ENCODE measurements at places on chromosomes 4 and X.

DNA sequence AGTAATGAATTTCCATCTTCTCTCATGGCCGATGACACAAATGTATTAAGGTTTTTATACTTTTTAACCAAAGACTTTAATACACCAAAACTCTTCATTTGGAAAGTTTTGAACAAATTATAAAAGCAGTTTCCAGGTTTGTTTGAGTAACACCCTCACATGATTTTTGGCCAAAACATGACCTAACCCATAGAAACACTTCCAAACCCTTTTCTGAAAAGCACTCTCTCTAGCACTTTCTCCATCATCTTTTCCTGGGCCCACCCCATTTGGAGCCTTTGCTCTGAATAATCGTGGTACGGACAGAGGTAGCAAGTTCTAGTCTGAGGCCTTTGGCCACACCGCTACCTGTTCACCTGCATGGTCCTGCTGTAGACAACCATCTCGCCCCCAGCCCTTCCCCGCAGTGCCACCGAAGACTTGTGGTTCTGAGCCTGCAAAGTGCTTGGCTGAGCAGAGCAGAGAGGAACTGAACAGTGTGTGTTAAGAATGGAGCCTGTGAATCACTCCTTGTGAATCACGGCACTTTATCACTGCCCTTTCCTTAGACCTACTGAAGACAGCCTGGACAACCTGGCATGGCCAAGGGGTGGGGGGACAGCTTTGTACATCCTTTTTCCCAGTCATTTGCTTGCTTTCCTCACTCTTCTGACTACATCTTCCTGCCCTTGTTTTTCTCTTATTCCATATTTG is 181.8 kb downstream of the PTTG2 start:
- DNase-seq: no peak

- no peak for DNase-seq
Observed at GRCh38 chrX:109862433-109862832, 129.4 kb upstream of the ACSL4 start.

- DNase-seq: no peak
Observed at GRCh38 chr4:64230709-64231310, 178.4 kb downstream of the TECRL start.

GRCh38 chrX:123859409-123859845 is 426 bp upstream of the XIAP start:
- peak; percentile 87 for DNase-seq

- no peak for DNase-seq
Observed at GRCh38 chr4:174056959-174057358, 226.5 kb downstream of the FBXO8 start.

DNA sequence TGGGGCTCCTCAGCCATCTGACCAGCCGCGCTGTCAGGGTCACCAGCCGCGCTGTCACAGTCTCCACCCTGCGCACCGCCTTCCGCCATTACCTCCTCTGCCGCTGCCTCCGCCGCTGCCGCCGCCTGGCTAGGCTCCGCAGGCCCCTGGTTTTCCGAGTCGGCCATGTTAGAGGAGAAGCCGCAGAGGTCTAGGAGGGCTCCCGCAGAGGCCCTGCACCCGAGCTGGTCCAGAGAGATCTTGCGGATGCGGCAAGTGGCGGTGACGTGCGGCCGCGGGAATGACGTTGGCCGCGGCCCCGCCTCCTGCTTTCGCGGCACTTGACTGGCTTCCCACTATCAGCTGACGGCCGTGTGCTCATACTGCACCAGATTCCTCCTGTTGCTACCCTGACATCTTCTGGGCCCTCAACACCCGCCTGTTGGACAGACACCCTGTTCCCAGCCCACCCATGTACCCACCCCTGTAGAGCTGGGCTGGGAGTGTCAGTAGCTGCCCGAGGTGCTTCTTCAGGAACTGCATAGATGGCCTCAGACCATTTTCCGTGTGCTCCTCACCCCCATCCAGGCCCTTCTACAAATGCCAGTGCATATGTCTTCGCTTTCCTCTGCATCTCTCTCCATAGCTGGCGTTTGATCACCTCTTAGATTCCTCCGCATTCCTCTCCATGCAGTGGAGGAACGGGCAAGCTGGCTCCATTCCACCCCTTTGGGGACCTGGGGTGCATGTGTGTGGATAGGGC is at the start of gene NAP1L5:
TSS of gene NAP1L5 (minus strand) at position 242 of the 742 bp plus-strand sequence. CDS start at position 167, 75 bp downstream.
- DNase-seq: peak; percentile 5

GRCh38 chrX:96700625-96701024 is 16.0 kb downstream of the DIAPH2 start:
- DNase-seq: no peak

DNA sequence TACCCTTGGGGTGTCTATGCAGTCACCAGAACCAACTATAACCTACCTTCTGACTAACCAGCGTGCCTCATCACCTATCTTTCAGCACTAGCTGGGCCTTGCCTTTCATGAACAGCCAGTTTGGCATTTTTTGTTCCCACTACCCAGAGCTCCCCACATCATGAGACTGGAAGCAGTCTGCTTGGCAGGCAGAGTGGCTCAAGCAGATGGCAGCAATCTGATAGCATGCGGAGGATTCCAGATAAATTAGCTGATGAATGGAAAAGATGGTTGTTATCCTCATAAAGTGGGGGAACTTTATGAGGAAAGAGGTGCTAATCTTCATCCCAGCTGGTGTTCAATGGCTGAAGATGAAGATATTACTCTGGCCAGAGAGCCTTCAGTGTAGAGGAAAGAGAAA is 243.2 kb upstream of the EDA2R start:
- DNase-seq: no peak

GRCh38 chrX:31355206-31355955 is 283.5 kb upstream of the FTHL17 start:
- DNase-seq: no peak

GRCh38 chr4:98712607-98713006 is 54.2 kb upstream of the TSPAN5 start:
- no peak for DNase-seq

DNA sequence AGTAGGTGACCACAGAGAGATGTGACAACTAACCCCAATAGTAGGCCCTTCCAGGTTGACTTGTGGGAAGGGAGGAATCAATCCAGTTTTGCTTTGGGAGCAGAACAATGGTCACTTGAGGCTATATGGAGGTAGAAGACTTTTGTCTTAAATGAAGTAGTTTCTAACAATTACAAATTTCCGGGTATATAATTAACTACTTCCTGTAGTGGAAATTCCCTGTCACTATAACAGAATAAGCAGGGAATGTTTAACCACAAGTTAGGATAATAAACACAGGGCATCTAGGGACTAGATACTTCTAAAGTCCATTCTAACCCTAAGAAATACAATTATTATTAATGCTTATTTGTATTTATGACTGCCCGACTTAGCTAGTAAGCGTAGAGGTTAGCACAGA is 99.0 kb upstream of the TRPC3 start:
- no peak for DNase-seq

- DNase-seq: no peak
Observed at GRCh38 chr4:92506933-92507332, 203.2 kb downstream of the GRID2 start.

DNA sequence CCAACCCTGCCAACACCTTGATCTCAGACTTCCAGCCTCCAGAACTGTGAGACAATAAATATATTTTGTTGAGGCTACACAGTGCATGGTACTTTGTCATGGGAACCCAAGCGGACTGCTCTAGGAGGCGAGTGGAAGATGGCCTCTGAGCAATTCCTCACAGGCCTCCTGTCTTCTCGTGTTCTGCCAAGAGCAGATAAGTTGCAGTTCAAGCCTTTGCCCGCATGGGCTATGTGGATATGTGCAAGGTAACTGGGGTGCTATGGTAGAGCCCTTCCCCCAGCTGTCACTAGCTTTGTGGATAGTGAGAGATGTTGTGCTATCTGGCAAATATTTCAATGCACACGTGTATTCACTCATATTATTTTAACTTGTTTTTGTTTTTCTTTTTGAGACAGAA is 156.0 kb upstream of the BCOR start:
- DNase-seq: no peak

DNA sequence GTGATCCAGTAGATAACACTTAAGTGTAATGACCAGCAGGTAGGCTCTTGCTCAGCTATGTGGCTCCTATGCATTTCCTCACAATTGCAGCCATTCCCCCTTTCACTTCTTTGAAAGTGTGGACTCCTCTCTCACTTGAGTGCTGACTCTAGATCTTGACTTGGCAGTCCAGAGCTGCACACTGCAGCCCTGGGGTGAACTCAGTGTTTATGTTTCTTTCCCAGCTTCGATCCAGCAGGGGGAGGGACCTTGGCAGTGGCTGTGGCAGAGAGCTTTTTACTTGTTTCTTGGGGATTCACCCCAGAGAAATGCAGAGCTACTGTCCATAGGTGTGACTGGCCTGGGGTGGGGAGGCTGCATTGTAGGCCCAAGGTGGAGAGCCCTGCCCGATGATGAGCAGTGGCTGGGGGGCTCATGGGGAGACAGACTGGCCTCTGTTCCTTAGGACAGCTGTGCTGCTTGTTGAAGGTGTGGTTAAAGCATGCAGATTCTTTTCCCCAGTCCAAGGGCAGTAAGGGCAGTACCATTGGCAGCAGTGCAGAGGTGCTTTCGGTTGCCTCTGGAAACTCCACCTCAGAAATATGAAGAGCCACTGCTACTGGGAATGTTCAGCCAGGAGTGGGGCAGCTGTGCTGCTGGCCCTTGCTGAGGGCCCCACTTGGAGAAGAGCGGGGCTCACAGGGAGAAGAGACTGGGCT is 134.7 kb downstream of the SH3BGRL start:
- DNase-seq: no peak

GRCh38 chrX:110248578-110248977 is 69.3 kb downstream of the AMMECR1 start:
- no peak for DNase-seq

GRCh38 chr4:47312170-47312569 is 151.3 kb downstream of the COMMD8 start:
- DNase-seq: no peak

DNA sequence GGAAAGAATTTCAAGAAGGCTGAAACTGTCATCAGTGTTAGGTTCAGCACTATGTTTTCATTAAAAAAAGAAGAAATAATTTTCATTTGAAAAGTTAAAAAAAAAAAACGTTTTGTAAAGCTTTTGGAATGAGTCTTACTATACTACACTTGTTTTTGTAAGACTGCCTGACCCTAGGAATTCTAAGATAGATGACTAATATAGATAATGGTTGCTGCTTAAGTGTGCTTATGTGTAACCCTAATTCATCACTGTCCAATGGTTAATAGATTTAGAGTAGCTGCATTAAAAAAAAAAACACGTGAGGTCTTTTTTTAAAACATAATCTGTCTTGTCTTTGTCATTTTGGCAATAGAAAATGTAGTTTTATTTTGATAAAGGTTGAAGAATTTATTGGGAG is 323.2 kb downstream of the IL1RAPL1 start:
- DNase-seq: no peak

DNA sequence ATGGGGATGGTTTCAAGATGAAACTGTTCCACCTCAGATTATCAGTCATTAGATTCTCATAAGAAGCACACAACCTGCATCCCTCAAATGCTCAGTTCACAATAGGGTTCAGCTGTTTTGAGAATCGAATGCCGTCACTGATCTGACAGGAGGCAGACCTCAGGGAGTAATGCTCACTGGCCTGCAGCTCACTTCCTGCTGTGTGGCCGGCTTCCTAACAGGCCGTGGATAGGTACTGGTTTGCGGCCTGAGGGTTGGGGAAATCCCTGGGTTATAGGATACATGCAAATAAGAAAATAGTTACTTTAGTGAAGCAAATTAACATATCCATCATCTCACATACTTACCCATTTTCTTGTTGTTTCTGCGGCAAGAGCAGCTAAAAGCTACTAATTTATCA is 160.4 kb downstream of the MAD2L1 start:
- no peak for DNase-seq

DNA sequence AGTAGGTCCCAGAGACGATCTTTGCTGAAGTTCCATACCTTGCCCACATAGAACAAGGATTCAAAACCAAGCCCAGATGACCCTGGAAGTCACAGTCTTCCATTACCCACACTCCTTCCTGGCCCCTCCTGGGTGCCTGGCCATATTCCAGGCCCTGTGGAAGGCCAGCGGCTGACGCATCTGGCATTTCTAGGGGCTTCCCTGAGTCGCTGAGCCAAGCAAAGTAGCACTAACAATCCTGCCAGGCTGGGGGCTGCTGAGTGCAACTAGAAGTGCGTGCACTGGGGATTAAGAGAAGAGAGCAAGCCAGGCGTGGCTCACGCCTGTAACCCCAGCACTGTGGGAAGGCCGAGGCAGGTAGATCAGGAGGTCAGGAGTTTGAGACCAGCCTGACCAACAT is 175.2 kb upstream of the CPEB2 start:
- DNase-seq: no peak

DNA sequence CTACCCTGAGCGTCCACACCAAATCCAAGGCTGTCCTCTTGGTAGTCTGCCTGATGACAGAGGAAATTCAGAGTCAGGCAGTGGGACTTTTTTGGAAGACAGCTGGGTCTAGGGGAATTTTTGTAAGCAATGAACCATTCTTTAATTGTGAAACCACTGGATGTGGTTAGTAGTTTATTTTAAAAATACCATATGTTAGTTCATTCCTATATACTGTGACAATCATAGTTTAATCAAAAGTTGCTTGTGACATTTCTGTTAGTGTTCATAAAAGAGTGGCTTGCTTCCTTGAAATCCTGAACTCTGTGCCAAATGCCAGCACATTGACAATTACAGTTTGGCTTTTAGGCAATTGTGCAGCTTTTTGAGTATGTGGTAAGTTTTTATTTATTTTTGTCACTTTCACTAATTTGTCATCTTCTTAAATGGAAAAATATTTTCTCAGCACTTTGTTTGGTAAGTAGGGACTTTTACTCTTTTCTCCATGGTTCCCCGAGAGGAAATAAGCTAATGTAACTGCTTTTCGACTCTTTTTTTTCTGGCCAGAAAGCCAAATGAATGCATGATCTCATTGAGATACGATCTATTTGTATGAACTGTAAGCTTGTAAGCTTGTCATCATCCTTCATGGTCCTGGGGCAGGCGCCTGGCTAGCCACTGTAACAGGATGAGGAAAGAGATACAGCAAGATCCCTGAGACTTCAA is 72.6 kb upstream of the SLC4A4 start:
- DNase-seq: no peak

- DNase-seq: no peak
Observed at GRCh38 chr4:30461218-30461617, 259.0 kb upstream of the PCDH7 start.

- peak; percentile 80 for DNase-seq
Observed at GRCh38 chrX:72131317-72132294, at the start of gene RTL5. RTL5 (minus strand) TSS chrX:72131915.

DNA sequence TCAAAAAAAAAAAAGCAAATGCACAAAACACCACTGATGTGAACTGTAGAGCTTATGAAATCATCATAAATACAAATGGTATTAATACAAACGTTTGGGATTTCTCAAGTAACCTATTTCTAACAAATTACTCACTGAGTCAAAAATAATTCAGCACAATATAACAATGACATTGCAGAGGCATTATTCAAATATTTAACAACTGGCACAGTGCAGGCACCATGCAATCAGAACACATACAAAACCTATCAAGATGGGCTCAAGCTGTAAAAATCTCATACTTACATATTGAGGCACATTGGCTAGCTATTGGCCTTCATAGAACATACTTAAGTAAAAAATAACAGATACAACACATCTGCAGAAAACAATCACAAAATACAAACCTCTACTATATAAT is 81.1 kb downstream of the LRBA start:
- DNase-seq: no peak
